ENCODE measurements at places on chromosomes 16 and 17.
A peak's percentile ranks its signal among the peaks of the same experiment; 100 is the strongest.

DNA sequence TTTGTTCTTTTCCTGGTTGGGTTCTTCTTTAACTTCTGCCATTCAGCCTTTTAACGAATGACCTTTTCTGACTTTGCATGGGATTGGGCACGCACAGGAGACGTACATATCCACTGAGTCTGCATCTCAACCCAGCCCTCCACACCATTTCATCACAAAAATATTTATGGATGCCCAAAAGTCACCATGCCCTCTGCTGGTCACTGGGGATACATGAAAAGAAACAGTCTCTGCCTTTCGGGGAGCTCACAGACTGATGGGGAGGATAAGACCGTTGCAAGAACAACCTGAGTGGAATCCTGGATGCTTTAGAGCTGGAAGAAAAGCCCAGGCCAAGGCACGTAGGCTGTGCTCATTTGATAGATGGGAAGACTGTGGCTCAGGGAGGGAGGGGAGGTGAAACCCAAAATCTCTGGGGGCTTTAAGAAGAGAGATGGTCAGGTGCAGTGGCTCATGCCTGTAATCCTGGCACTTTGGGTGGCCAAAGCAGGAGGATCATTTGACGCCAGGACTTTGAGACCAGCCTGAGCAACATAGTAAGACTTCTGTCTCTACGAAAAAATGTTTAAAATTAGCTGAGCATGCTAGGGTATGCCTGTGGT is 7.9 kb upstream of the MT2A start:
- no peak for DNase-seq
- no peaks in the 10 kb centered on the region for H3K27me3 ChIP-seq
- H3K36me3 ChIP-seq = no peaks in the 10 kb centered on the region
- H3K27ac ChIP-seq = no peak overlapping the region

GRCh38 chr17:12530161-12530560 is 135.5 kb upstream of the MYOCD start:
- H3K4me3 ChIP-seq = no peak overlapping the region
- H3K27ac ChIP-seq = no peak overlapping the region
- no peaks in the 10 kb centered on the region for H3K4me1 ChIP-seq

GRCh38 chr17:7462474-7463371 is 16.7 kb downstream of the ZBTB4 start:
- no peaks in the 10 kb centered on the region for H3K27me3 ChIP-seq
- H3K4me1 ChIP-seq = peaks cover 2% of the 10 kb centered on the region
- peak; percentile 51 for DNase-seq
- H3K27ac ChIP-seq = no peak overlapping the region

GRCh38 chr16:55370762-55371482 is 46.9 kb downstream of the IRX6 start:
- no peak overlapping the region for H3K4me3 ChIP-seq
- peak; percentile 52 for DNase-seq
- no peak overlapping the region for H3K27ac ChIP-seq
- H3K36me3 ChIP-seq = no peaks in the 10 kb centered on the region

DNA sequence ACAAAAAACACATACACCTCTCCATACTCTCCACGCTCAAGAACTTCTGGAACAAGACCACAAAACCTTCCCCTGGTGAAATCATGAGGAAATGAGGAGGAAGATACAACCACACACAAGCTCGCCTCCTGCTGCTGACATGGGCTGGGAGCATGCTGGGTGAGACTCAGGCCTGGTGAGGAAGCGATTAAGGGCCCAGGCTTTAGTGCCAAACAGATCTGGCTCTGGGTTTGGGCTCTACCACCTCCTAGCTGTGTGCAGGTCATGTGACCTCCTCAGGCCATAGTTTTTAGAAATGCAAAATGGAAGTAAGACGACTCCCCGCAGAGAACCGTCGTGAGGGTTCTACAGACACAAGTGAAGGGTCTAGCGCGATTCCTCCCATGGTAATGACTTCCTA is 41.3 kb downstream of the VAC14 start:
- no peak overlapping the region for H3K4me3 ChIP-seq
- no peak overlapping the region for H3K27ac ChIP-seq
- H3K4me1 ChIP-seq = no peaks in the 10 kb centered on the region
- no peak for DNase-seq
- H3K27me3 ChIP-seq = no peaks in the 10 kb centered on the region

All from ovary (tissue), 10 donors.